Ammon's horn (tissue), 1 donor: ENCODE measurements at places on chromosomes 4 and X.

- no peak for DNase-seq
Observed at GRCh38 chr4:1279253-1279652, 10.4 kb upstream of the MAEA start.

GRCh38 chrX:133544115-133544514 is 128.8 kb upstream of the GPC4 start:
- no peak for DNase-seq

DNA sequence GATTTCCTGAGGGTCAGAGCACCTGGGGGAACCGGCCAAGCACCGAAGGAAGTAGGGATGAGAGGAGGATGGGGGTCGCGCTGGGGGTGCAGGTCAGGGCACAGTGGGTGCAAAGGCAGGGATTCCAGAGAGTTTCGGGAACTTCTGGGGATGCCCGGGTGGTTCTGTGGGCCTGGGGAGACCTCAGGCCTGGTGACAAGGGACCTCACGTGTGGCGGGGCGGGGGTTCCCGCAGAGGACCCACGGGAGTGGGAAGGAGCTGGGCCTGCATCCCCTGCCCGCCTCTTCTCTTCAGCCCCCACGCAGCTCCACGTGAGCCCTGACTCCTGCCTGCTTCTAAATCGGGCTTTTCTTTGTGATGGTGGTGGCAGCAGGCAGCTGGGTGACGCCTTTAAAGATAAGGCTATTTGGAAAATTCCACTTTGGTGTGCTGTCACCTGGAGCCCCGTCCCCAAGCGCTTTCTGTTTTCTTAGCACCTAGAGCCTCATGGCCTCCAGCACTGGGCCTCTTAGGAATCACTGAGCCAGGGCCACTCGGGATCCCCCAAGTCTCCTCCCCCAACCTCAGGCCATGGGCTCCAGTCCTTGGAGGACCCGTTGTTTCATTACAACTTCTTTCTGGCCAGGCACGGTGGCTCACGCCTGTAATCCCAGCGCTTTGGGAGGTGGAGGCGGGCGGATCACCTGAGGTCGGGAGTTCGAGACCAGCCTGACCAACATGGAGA is 7.1 kb upstream of the TBC1D14 start:
- DNase-seq: no peak

GRCh38 chrX:72540318-72540717 is 32.3 kb downstream of the HDAC8 start:
- peak; percentile 9 for DNase-seq

GRCh38 chrX:47497271-47497888 is 14.4 kb upstream of the ZNF41 start:
- no peak for DNase-seq

- DNase-seq: no peak
Observed at GRCh38 chr4:114161809-114162208, 182.4 kb upstream of the ARSJ start.

GRCh38 chrX:53456254-53456653 is 22.1 kb upstream of the HSD17B10 start:
- DNase-seq: no peak

DNA sequence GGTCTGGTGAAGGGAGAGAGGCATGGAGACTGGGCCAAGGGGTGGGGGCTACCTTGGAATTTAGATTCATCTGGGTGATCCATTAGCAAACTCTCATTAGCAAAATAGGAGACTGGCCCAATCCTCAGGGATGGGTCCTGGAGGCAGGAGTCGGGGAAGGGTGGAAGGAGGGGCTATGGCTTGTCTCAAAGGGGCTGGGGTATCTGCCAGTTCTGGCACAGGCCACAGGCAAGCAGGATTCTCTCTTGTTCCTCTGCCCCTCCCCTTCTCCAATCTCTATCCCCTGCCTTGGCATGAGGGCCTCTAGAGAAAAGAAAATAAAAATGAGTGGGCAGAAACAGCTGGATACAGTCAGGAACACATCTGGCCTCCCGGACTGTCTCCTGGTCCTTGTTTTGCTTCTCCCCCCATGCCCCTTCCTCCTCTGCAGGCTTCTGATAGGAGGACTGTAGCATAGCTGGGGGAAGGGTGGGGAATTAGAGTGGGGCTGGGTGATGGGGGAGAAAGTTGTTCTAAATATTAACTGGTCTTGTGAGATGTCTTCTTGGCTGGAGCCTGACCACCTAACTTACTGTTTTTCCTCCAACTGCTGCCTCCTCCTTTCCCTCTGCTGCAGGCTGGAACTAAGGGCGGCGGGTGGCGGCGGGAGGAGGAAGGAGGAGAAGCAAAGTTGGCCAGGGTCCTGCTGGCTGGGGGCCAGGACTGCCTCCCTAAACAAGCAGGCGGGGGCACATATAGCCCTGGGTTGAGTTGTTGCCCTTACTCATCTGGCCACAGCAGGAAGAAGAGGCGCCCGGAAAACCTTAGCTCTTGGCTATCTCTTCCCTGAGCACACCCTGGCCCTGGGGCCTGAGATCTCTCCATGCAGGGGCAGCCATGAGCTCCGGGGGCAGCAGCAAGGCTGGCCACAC is 53.3 kb upstream of the LAS1L start:
- DNase-seq: peak; percentile 65

- no peak for DNase-seq
Observed at GRCh38 chr4:122663814-122664610, 43.1 kb upstream of the IL21 start.

GRCh38 chr4:121448231-121448630 is 67.4 kb upstream of the QRFPR start:
- no peak for DNase-seq

DNA sequence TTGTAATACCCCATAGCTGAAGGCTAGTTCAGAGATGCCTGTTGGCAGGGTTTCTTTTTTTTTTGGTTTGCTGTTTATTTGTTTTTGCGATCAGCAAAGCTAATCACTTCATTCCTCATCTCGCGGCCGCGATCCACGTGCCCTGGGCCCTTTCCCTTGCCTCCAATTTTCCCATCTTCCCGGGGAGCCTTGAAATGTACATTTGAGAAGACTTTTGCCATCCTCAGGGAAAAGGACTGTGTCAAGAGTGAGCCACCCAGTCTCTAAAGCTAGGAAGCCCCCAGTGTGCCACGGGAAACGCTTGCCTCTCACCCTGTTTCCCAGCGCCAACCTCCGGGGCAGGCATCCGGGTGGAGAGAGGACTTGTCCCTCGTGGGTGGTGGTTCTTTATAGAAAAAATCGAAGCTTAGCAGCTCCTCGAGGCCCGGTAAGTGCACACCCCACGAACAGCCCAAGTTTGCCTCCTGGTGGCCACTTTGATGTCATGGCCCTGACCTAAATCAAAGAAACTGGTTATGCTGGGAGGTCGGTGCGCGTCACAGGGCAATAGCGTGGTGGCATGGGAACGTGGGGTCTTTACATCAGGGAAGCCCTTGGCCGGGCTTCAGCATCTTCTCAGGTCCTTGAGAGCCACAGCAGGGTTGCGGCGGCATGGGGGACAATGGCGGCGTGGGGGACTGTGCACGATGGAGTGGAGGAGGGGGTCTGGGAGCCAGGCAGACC is 42.0 kb downstream of the MAP7D3 start:
- peak; percentile 43 for DNase-seq

DNA sequence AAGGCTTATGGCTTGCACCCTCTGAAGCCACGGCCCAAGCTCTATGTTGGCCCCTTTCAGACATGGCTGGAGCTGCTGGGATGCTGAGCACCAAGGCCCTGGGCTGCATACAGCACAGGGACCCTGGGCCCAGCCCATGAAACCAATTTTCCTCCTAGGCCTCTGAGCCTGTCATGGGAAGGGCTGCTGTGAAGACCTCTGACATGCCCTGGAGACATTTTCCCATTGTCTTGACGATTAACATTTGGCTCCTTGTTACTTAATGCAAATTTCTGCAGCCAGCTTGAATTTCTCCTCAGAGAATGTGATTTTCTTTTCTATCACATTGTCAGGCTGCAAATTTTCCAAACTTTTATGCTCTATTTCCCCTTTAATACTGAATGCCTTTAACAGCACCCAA is 844.7 kb downstream of the PCDH18 start:
- no peak for DNase-seq

GRCh38 chr4:42152507-42153504 is at the start of gene BEND4:
TSS of gene BEND4 (minus strand) at chr4:42152655. CDS start at chr4:42152143, 512 bp downstream.
- no peak for DNase-seq

DNA sequence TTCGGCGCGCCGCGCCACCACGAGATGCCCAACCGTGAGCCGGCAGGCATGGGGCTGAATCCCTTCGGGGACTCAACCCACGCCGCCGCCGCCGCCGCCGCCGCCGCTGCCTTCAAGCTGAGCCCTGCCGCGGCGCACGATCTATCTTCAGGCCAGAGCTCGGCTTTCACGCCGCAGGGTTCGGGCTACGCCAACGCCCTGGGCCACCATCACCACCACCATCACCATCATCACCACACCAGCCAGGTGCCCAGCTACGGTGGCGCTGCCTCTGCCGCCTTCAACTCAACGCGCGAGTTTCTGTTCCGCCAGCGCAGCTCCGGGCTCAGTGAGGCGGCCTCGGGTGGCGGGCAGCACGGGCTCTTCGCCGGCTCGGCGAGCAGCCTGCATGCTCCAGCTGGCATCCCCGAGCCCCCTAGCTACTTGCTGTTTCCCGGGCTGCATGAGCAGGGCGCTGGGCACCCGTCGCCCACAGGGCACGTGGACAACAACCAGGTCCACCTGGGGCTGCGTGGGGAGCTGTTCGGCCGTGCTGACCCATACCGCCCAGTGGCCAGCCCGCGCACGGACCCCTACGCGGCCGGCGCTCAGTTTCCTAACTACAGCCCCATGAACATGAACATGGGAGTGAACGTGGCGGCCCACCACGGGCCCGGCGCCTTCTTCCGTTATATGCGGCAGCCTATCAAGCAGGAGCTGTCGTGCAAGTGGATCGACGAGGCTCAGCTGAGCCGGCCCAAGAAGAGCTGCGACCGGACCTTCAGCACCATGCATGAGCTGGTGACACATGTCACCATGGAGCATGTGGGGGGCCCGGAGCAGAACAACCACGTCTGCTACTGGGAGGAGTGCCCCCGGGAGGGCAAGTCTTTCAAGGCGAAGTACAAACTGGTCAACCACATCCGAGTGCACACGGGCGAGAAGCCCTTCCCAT is 1.1 kb downstream of the ZIC3 start:
- DNase-seq: peak; percentile 2

- no peak for DNase-seq
Observed at GRCh38 chrX:45009371-45010000, 136.5 kb downstream of the KDM6A start.

GRCh38 chr4:154491341-154492271 is at the start of gene DCHS2:
TSS of gene DCHS2 (minus strand) at chr4:154491799. CDS start at chr4:154491355, 444 bp downstream.
- no peak for DNase-seq

DNA sequence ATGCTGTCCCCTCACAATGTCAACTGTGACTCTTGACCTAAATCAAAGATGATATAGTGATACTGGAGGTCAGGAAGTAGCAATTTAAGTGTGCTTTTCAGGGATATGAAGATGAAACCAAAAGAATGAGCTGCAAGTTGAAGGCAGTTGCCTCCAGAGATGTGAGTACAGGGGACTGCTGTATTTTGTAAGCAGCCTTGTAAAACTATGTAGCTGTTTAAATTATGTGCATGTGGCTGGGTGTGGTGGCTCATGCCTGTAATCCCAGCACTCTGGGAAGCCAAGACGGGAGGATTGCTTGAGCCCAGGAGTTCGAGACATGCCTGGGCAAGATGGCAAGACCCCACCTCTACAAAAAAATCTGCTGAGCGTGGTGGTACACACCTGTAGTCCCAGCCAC is 15.1 kb upstream of the TNIP2 start:
- no peak for DNase-seq

DNA sequence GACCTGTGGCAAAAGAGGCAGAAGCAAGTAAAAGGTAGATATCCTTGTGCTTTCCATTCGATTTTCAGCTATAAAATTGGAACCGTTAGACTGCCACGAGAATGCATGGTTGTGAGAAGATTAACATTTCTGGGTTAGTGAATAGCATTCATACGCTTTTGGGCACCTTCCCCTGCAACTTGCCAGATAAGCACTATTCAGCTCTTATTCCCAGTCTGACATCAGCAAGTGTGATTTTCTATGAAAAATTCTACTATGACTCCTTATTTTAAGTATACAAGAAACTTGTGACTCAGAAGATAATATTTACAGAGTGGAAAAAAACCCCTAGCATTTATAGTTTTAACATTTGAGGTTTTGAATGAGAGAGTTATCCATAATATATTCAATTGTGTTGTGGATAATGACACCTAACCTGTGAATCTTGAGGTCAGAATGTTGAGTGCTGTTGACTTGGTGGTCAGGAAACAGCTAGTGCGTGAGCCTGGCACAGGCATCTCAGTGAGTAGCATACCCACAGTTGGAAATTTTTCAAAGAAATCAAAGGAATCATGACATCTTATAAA is 3.9 kb downstream of the FGB start:
- DNase-seq: no peak

GRCh38 chr4:63618883-63619718 is 790.1 kb downstream of the TECRL start:
- no peak for DNase-seq

DNA sequence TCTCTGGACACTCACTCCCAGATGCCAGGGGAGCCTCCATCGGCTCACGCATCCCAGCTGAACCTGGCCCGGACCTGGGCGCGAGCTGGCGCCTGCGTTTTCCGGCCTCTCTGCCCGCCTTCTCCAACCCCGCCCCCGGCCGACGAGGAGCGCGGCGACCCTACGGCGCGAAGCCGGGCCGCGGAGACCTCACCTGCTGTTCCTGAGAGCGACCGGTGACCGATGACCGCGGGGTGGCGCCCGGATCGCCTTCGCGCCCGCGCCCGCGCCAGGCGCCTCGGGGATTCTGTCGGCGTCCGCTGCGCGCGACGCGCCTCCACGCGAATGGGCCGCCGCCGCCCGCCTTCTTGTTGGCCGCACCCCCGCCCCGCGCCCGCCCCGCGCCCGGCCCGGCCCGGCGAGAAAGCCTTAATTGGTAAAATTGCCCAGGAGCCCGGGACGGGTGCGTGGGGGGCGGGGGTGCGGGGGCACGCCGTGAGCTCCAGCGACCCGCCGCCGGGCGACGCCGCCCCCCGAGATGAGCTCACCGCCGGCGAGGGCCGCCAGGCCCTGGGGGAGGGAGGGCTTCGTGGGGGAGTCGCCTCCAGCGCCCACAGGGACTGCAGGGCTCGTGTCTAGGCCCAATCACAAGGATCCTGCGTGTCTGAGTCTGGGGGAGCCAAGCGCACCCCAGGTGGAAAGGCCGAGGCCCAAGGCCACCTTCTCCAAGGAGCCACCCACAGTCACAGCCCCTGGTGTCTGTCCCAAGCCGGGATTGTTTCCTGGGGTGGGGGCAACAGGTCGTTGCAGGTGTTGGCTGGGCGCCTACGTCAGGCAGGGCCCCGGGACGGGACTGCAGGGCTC is at the start of gene FLNA:
Gene FLNA (minus strand): TSS at position 322 of the 843 bp plus-strand sequence. CDS start 3,389 bp downstream, outside the sequence.
- DNase-seq: no peak

GRCh38 chr4:41933997-41934503 is 1.2 kb upstream of the TMEM33 start:
- DNase-seq: no peak

- peak; percentile 12 for DNase-seq
Observed at GRCh38 chrX:2299871-2300270, 200.9 kb downstream of the DHRSX start.
